ENCODE measurements at places on chromosomes 7 and 10. TPM values are rescaled to one million over a fixed set of nuclear protein-coding genes. Genes with fewer than 3 reads are reported as not detected.

FFAR4 gene
- not detected for total RNA-seq

- DNase-seq, result no peak
Measured at GRCh38 chr10:77371421-77371820, 266.2 kb downstream of the KCNMA1 start.

GRCh38 chr10:72407927-72408600 lies 53.3 kb upstream of the DNAJB12 start:
- no peak for DNase-seq

GRCh38 chr10:13669901-13670300 lies 83.1 kb downstream of the PRPF18 start:
- peak; percentile 11 for DNase-seq

FZD1 gene
- total RNA-seq, result 2.8 TPM

- no peak for DNase-seq
Measured at GRCh38 chr7:117164620-117165019, 158.2 kb downstream of the WNT2 start.

GRCh38 chr7:22346383-22347107 lies 10.4 kb downstream of the RAPGEF5 start:
- DNase-seq, result no peak

TSPAN15 gene
- 65.1 TPM for total RNA-seq

DNA sequence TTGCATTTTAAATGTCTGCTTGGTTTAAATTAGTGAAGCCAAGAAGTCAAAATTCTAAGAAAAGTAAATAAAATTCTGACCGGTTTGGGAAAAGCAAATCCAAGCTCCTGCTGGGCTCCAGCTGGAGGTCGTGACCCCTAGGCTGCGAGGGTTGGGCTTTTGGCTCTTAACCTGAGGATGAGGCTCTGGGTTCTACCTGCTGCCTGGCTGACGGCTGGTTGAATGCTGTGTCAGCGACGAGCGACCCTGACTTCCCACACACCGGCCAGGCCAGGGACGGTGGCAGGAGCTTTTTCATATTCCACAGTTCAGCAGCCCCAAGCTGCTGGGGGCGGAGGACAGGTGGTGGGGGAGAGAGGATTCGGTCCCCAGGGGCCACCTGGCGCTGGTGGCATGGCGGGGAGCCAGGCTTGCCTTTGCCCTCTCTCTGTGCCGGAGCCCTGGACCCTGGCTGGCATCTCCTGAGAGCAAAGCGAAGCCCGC lies 843 bp upstream of the PLPP4 start:
- no peak for DNase-seq

DNA sequence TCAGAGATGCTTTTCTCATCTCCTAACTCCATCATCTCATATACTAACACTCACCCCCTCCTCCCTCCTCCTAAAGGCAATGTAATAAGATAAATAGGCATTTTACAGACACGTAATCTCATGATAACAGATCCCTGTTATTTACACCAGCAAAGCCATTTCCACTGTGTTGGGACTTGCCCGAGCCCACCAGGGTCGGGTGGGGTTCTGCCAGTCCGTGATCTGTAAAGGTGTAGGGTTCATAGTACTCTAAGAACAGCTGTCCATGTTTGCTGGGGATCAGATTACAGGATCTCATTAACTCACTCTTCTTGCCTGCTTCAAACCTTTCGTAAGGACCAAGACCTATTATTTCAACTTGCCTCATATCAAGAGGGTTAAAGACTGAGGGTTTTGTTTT lies 172.4 kb downstream of the FZD1 start:
- no peak for DNase-seq

ANKRD2 gene
- 0.26 TPM for total RNA-seq

DNA sequence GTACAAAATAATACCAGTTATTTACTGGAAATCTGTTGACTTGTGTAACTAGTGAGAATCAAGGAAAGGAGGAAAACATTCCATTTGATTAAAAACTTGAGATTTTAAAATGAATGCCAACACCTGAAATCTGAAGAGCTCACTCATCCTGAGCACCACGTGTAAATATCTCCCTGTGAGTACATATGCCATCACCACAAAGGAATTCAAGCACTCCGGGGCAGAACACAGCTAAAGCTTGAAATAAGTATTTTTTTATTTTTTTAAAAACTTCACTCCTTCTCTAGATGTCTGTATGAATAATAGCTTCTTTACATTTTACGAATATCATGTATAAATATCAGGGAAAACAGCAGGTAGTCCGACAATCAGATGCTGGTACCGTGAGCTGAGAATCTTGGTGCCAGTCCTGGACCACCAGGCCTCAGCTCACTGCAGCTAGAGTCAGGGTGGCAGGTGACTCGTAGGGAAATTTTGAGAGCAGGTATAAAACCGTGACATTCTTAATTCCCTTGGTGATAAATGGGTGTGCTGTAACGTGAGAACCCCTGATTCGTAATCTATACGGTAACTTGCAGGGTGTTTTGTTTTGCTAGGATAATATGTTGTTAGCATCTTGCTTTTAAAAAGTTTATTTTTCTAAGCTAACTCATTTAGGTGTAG lies 12.7 kb downstream of the LMTK2 start:
- DNase-seq, result no peak

LRRC18 gene
- total RNA-seq, result not detected

METTL27 gene
- total RNA-seq, result 0.90 TPM

AGR3 gene
- not detected for total RNA-seq

GRCh38 chr7:155282671-155283070 lies 15.0 kb upstream of the INSIG1 start:
- no peak for DNase-seq

GRCh38 chr7:33720139-33720538 lies 185.2 kb upstream of the BMPER start:
- no peak for DNase-seq

Measured in dermis microvascular lymphatic vessel endothelial cell (primary cell).